ENCODE measurements at places on chromosomes 16 and 17. TPM values are rescaled to one million over a fixed set of nuclear protein-coding genes. Genes with fewer than 3 reads are reported as not detected.

The NTN3 gene
- total RNA-seq, result not detected

The PLCD3 gene
- total RNA-seq, result 40.1 TPM

The CES3 gene
- 1.6 TPM for total RNA-seq

The PYDC1 gene
- total RNA-seq, result not detected

The SCRN2 gene
- 43.6 TPM for total RNA-seq
